ENCODE measurements at places on chromosomes 4 and X.

GRCh38 chrX:23012636-23013035 is 12.9 kb downstream of the DDX53 start:
- no peak for DNase-seq

DNA sequence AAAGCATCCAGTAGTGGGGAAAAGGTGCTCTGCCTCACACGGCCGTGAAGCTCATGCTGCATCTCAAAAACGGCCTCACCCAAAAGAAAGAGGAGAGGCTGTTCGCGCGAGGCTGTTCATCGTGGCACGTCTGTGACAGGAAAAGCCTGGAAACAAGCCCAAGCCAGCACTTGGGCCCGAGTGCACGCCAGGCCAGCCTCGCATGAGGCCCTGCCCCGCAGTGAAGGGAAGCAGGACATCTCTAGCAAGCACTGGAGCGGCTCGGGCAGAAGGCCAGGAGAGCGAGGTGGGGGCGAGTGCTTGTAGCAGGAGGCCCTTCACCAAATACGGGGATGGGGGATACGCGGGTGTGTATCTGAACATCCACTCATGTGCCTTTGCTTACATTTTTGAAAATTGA is 39.9 kb upstream of the MXD4 start:
- no peak for DNase-seq

GRCh38 chrX:109959356-109959871 is 43.5 kb upstream of the TMEM164 start:
- no peak for DNase-seq

DNA sequence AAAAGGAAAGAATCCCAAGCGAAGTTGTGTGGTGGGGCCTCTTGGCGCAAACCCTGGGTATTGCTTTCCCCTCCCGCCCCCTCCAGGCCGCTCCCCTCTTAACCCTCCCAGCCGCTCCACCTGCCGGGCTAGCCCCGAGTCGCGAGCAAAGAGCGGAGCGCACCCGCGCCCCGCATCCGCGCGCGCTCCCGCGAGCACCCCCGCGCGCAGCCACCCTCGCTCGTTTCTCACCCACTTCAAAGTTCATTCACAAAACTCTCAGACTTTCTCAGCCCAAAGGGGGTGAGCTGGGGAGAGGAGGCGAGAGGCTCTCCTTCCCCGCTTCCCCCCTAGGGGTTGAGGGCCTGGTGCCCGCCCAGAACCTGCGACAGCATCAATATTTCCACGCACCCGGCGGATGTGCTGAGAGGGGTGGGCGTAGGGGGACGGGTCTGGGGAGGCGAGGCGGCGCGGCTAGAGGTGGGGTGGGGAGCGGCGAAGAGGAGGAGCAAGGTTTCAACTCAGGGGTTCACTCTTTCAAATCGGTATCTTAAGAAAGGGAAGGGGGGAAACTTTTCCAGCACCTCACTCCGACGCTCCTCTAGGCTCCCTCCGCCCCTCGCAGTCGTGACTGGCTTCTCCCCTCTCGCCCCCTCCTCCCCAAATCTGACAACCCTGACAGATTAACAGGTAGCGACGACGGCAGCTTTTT is 1.8 kb downstream of the MAML3 start:
- peak; percentile 68 for DNase-seq

- DNase-seq, result no peak
These were observed 91.2 kb downstream of the NXF2 start for GRCh38 chrX:102338162-102338561.

GRCh38 chrX:74606799-74607198 is 7.6 kb downstream of the RLIM start:
- no peak for DNase-seq

GRCh38 chr4:144868309-144868708 is 222.4 kb downstream of the HHIP start:
- DNase-seq, result no peak

GRCh38 chr4:108244606-108245005 is 75.9 kb upstream of the LEF1 start:
- no peak for DNase-seq

DNA sequence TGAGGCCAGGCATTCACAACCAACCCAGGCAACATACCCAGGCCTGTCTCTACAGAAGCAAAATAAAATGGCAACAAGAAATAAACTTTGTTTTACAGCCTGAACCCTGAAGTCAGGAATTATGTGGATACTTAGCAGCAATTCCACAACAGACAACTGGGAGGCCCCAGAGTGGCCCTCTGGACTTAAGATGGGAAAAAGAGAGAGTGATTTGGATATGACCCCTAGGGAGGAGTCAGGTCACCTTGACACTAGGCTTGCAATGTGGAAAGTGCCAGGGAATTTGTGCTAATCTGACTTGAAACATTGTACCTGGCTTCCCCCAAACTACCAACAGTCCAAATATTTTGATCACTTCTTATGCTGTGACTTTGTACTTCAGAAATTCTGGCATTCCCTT is 193.1 kb downstream of the PARM1 start:
- no peak for DNase-seq

DNA sequence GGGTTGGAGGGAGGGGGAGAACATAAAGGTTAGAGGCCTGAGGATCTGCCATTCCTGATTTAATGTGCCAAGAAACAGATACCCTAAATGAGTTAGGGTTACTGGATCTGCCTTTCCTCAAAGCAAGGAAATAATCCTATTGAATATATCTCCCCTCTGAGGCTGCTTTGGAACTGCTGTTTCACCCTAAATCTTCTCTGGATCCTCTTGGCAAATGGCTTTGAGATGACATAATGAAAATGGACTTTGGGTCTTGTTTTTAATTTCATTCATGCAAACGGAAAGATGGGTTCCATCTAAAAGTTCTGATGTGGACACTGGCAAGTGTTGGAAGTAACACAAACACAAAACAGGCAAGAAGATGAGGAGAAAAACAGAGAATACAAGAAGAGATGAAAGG is 23.0 kb upstream of the MAOA start:
- DNase-seq, result no peak

- DNase-seq, result no peak
These were observed 41.5 kb upstream of the FHDC1 start for GRCh38 chr4:152894673-152895072.

GRCh38 chr4:6264225-6264540 is 5.5 kb upstream of the WFS1 start:
- no peak for DNase-seq

DNA sequence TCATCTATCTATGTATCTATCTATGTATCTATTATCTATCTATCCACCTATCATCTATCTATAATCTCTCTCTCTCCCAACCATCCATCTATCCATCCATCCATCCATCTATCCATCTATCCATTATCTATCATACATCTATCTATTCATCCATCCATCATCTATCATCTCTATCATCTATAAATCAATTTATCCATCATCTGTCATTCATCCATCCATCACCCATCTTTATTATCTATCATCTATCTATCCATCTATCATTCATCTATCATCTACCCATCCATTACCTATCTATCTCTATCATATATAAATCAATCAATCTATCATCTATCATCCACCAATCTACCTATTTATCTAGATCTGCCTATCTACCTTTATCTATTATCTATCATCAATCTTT is 69.4 kb upstream of the PPP2R3B start:
- DNase-seq, result no peak

DNA sequence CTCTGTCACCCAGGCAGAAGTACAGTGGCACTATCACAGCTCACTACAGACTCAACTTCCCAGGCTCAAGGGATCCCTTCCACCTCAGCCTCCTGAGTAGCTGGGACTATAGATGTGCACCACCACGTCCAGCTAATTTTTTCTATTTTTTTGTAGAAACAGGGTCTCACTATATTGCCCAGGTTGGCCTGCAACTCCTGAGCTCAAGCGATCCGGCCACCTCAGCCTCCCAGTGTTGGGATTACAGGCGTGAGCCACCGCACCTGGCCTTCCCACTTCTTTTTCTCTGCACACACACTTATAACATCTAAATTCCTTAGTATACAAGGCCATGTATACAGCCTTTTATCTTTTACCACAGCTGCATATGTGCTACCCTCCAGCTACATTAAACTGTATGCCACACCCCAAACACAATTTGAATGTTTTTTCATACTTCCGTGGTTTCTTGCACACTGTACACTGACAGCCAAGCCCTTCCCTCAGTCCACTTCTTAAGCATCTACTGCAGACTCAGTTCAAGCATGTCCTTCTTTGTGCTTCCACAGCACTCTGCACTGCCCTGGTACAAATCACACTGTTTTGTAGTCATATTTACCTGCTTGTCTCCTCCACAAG is 6.5 kb downstream of the SLC7A3 start:
- DNase-seq, result no peak

DNA sequence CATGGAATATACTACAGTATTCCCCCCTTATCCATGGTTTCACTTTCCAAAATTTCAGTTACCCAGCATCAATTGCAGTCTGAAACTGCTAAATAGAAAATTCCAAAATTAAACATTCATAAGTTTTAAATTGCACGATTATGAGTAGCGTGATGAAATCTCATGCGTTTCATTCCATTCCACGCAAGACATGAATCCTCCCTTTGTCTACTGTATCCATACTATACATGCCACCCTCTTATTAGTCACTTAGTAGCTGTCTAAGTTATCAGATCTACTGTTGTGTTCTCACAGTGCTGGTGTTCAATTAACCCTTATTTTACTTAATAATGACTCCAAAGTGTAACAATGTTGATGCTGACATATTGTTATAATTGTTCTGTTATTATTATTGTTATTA is 261.2 kb upstream of the NDST4 start:
- DNase-seq, result no peak

GRCh38 chrX:1248331-1249061 is 20.1 kb upstream of the CSF2RA start:
- no peak for DNase-seq

GRCh38 chr4:184347251-184348239 is 126.8 kb downstream of the IRF2 start:
- no peak for DNase-seq

All from central memory CD8-positive, alpha-beta T cell (primary cell).